ENCODE measurements at places on chromosomes 7 and 10. TPM values are rescaled to one million over a fixed set of nuclear protein-coding genes. Genes with fewer than 3 reads are reported as not detected.

DNA sequence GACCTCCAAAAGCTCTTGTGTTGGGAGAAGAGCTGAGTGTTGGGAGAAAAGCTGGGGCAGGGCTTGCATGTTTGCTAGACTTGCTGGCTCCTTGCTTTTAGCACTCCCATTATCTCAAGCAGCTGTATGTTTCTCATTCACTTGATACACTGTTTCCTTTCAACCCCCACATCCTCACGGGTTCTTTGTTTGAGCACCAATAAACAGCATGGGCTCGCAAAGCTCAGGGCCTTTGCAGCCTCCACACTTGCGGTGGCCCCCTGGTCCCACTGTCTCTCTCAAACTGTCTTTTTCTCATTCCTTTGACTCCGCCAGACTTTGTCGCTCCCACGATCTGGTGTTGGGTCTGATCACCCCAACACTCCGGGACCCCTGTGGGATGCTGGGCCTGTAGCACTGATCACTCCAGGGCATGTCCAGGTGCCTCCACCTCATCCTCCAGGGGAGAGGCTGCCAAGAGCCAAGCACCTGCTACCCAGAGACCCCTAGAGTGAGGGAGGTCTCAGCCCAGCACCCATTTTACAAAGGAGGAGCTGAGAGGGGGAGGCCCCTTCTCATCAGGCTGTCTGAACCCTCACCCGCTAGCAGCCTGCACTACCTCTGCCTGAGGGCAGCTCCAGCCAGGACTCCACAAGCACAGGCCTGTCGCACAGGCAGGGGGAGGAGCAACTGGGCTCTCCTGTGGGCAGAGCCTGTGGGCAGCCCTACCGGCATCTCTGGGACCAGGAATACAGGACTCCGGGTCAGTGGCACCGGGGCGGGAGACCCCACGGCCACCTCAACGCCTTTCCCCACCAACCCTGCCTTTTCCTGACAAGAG, 49.1 kb upstream of the MSMB start:
- no peaks in the 10 kb centered on the region for H3K36me3 ChIP-seq
- H3K27ac ChIP-seq = no peak overlapping the region
- no peaks in the 10 kb centered on the region for H3K4me1 ChIP-seq
- no peaks in the 10 kb centered on the region for H3K27me3 ChIP-seq
- H3K4me3 ChIP-seq = no peak overlapping the region
- DNase-seq = no peak

- no peak overlapping the region for H3K4me3 ChIP-seq
- no peaks in the 10 kb centered on the region for H3K36me3 ChIP-seq
- no peaks in the 10 kb centered on the region for H3K4me1 ChIP-seq
- no peaks in the 10 kb centered on the region for H3K27me3 ChIP-seq
Observed at GRCh38 chr7:108374899-108375298, 81.3 kb downstream of the NRCAM start.

DNA sequence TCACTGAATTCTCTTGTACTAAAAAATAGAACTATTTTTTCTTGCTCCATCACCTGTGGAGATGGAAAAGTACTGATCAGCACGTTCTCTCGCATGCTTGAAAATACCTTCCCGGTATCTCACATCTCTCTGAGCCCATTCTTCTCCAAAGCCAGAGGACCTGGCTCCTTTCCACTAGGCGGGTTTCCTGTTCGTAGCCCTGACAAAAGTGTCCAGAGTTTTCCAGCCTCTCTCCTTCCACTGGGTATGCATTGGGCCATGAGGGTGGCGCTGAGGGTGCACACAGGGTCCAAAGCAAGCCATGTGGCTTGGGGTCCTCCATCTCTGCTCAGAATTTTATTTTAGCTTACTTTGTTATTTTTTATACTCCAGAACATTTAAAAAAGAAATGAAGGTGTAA, 16.3 kb upstream of the SRGN start:
- no peaks in the 10 kb centered on the region for H3K36me3 ChIP-seq
- H3K4me1 ChIP-seq = no peaks in the 10 kb centered on the region
- no peaks in the 10 kb centered on the region for H3K27me3 ChIP-seq
- no peak overlapping the region for H3K4me3 ChIP-seq

DNA sequence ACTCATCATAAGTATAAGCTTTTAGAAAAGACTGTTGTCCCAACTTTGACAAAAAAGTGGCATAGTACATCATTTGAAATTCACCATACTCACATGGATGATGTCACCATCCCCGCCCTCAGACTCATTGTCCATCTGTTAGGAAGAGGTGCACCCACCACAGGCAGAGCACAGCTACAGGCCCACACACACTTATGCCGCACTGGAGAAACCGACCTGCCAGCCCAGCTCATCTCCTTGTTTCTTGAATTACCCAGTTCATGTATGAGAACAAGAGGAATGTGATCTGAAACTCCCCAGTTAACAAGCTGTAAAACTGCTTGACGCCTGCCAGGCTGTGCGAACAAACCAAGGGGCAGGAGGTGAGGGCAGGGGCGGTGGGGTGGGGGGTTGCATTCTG, 312.0 kb downstream of the DPP6 start:
- DNase-seq = no peak
- no peaks in the 10 kb centered on the region for H3K36me3 ChIP-seq
- H3K4me1 ChIP-seq = no peaks in the 10 kb centered on the region
- no peak overlapping the region for H3K27ac ChIP-seq
- H3K27me3 ChIP-seq = no peaks in the 10 kb centered on the region

- H3K4me1 ChIP-seq = no peaks in the 10 kb centered on the region
- no peaks in the 10 kb centered on the region for H3K27me3 ChIP-seq
- H3K27ac ChIP-seq = no peak overlapping the region
- DNase-seq = peak; percentile 79
Observed at GRCh38 chr10:69716711-69717560, 84.8 kb upstream of the COL13A1 start.

DNA sequence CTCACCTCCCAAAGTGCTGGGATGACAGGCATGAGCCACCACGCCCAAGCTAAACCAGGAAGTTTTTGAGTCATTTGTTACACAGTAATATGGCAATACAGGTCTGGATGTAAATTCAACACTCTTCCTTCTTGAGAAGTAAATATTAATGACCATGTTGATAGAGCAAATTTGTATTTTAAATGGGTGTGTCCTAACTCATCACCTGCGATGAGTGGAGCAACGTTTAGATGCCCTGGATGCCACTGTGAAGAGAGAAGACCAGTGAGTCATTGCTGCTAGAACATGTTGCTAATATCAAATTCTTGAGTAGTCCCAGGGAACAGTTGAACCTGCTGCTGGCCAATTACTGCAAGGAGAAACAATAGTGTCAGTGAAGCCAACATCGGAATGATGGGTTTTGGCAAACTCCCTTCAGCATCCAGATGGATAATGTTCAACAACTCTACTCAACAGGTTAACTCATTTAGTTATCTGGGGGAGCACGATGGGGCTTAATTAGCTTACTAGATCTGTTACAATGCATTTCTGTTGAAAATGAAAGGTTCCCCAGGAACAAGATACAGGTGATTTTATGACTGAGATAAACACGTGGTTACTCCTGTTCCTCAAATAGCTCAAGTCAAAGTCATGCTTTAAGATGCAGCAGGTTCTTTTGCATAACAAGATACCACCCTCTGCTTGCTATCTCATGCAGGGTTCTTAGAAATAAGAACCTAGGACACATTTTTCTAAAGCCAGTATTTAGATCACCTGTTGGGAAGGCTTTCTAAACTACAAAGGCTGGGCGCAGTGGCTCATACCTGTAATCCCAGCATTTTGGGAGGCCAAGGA, 146.8 kb downstream of the CALN1 start:
- no peak for DNase-seq
- H3K27me3 ChIP-seq = no peaks in the 10 kb centered on the region
- no peaks in the 10 kb centered on the region for H3K36me3 ChIP-seq
- no peak overlapping the region for H3K4me3 ChIP-seq

DNA sequence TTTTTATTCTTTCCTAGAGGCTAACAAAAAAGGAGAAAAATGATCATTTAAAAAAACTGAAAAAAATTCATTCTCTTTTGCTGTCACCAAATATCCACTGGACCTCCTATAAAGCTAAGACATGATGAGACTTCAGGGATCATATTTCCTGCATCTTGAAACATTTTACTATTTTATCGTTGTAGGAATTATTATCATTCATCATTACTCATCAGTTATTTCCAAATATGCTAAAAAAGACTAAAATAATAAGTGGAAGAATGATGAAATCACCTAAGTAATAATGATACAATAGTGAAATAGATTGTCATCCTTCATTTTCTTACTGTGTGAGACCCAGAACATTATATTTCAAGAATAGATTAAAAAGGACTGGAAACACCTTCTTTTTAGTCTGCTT, 28.3 kb downstream of the TAF3 start:
- H3K36me3 ChIP-seq = no peaks in the 10 kb centered on the region
- no peak overlapping the region for H3K27ac ChIP-seq
- no peak overlapping the region for H3K4me3 ChIP-seq
- no peak for DNase-seq

GRCh38 chr7:146314962-146315361, 198.4 kb downstream of the CNTNAP2 start:
- no peaks in the 10 kb centered on the region for H3K36me3 ChIP-seq
- H3K4me3 ChIP-seq = no peak overlapping the region
- no peak for DNase-seq
- no peaks in the 10 kb centered on the region for H3K4me1 ChIP-seq

Gene PTPRE
- total RNA-seq = 10.1 TPM

GRCh38 chr7:100372256-100372655, 1.0 kb upstream of the PILRA start:
- no peak overlapping the region for H3K4me3 ChIP-seq
- peak; percentile 34 for DNase-seq
- no peak overlapping the region for H3K27ac ChIP-seq
- no peaks in the 10 kb centered on the region for H3K4me1 ChIP-seq

GRCh38 chr10:124354411-124355382, 64.0 kb downstream of the OAT start:
- peak; percentile 72 for DNase-seq
- no peaks in the 10 kb centered on the region for H3K4me1 ChIP-seq
- H3K4me3 ChIP-seq = no peak overlapping the region
- no peaks in the 10 kb centered on the region for H3K27me3 ChIP-seq

Gene LRRD1
- total RNA-seq = 0.08 TPM

DNA sequence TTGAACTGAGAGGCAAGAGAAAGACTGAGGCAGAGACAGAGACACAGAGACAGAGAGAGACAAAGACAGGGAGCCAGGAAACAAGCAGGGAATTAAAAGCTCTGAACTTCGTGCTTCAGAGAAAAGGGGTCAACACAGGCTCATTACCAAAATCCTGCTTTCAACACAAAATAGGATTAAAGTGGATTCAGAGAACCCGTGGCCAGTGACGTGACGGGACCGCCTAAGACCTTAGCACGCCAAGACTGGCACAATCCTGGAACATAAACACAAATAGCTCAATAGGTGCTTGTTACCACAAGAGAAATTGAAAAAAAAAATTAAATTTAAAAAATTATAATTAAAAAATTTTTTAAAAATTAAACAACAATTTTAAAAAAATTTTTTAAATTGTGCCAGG, 21.5 kb downstream of the ASB13 start:
- no peak for DNase-seq
- H3K4me1 ChIP-seq = peaks cover 25% of the 10 kb centered on the region
- no peak overlapping the region for H3K4me3 ChIP-seq

GRCh38 chr10:22700489-22700888, 13.9 kb downstream of the PIP4K2A start:
- H3K36me3 ChIP-seq = no peaks in the 10 kb centered on the region
- no peaks in the 10 kb centered on the region for H3K4me1 ChIP-seq
- H3K4me3 ChIP-seq = no peak overlapping the region
- DNase-seq = no peak
- H3K27me3 ChIP-seq = no peaks in the 10 kb centered on the region
- no peak overlapping the region for H3K27ac ChIP-seq

- no peaks in the 10 kb centered on the region for H3K36me3 ChIP-seq
- no peaks in the 10 kb centered on the region for H3K27me3 ChIP-seq
- no peak overlapping the region for H3K4me3 ChIP-seq
Observed at GRCh38 chr7:80008039-80008438, 126.6 kb upstream of the GNAI1 start.

GRCh38 chr10:68088740-68089139, 13.7 kb upstream of the HERC4 start:
- no peaks in the 10 kb centered on the region for H3K36me3 ChIP-seq
- H3K27ac ChIP-seq = no peak overlapping the region
- DNase-seq = no peak
- no peaks in the 10 kb centered on the region for H3K27me3 ChIP-seq
- no peaks in the 10 kb centered on the region for H3K4me1 ChIP-seq
- no peak overlapping the region for H3K4me3 ChIP-seq

Gene CPA2
- 298 TPM for total RNA-seq

Gene TAF3
- 3.3 TPM for total RNA-seq

DNA sequence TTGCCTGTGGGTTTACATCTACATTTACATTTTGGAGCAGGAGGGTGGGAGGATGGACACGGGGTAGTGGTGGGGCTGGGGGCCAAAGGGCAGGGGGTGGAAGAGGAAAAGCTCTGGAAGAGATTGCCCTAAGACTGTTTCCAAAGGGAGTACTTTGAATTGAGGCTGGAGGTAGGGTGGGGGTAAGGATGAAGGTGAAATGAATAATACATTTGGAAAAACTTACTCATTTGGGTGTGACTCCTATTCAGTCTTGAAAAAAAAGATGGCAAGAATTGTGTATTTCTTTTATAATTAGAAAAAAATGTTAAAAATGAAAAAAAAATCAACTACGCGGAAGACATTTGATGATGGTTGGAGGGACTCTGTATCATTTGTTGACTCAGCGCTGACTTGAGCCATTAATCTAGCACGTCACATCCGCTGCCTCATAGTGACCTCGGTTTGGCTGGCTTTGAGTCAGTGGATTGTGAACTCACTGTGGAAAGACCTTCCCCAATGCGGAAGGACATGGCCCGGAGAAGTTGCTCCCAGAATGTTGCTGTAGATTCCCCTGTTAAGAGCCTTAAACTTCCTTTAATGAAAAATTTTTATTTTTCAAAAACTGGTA, 2.8 kb downstream of the FAM180A start:
- no peaks in the 10 kb centered on the region for H3K36me3 ChIP-seq
- H3K27ac ChIP-seq = no peak overlapping the region
- no peaks in the 10 kb centered on the region for H3K27me3 ChIP-seq
- no peak overlapping the region for H3K4me3 ChIP-seq
- no peaks in the 10 kb centered on the region for H3K4me1 ChIP-seq

- no peak overlapping the region for H3K27ac ChIP-seq
- H3K4me3 ChIP-seq = no peak overlapping the region
Observed at GRCh38 chr7:127731431-127732080, 79.6 kb downstream of the SND1 start.

Gene ACTR3C
- total RNA-seq = 17.7 TPM

DNA sequence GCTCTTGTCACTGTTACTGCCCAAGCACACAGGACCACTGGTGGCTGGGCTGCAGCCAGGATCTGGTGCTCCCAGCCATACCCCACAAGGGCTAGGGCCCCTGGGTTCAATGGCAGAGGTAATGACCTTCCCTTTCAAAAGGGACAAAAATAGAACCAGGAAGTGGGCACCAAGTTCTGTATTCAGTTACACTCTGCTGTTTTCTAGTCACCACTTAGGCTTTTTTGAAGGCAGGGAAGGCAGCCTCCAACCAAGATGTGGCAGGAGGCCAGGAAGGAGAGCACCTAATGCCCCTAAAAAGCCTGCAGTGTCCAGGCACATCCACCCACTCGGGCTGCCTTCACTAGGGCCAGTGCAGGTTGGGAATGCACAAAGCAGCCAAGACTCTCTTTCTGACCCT, 47.8 kb downstream of the NOD1 start:
- H3K4me1 ChIP-seq = no peaks in the 10 kb centered on the region
- no peaks in the 10 kb centered on the region for H3K27me3 ChIP-seq
- H3K36me3 ChIP-seq = no peaks in the 10 kb centered on the region
- H3K4me3 ChIP-seq = no peak overlapping the region
- DNase-seq = no peak
